NCI-H510A (cell line): ENCODE measurements at places on chromosomes 12 and 14.

GRCh38 chr14:91229743-91230200 is 14.7 kb downstream of the GPR68 start:
- DNase-seq = no peak

- no peak for DNase-seq
Measured at GRCh38 chr14:90579816-90580215, 183.0 kb downstream of the CALM1 start.

GRCh38 chr14:50670196-50670865 is 2.2 kb upstream of the SAV1 start:
- DNase-seq = no peak

DNA sequence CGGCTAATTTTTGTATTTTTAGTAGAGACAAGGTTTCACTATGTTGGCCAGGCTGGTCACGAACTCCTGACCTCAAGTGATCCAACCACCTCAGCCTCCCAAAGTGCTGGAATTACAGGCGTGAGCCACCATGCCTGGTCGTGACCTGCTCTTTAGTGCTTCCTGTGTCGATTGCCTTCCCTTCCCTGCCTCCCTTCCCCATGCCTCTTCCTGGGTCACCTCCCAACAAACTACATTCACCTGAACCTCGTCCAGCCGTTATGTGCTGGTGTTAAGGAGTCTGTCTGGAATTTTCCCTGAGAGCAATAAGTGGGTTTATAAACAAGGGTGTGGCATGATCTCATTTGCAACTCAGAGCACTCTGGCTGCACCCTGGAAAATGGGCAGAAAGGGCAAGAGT is 32.1 kb upstream of the C12orf76 start:
- DNase-seq = no peak

- DNase-seq = no peak
Measured at GRCh38 chr12:98227162-98227561, 288.2 kb upstream of the TMPO start.

- DNase-seq = no peak
Measured at GRCh38 chr14:28676479-28676878, 90.1 kb upstream of the FOXG1 start.

DNA sequence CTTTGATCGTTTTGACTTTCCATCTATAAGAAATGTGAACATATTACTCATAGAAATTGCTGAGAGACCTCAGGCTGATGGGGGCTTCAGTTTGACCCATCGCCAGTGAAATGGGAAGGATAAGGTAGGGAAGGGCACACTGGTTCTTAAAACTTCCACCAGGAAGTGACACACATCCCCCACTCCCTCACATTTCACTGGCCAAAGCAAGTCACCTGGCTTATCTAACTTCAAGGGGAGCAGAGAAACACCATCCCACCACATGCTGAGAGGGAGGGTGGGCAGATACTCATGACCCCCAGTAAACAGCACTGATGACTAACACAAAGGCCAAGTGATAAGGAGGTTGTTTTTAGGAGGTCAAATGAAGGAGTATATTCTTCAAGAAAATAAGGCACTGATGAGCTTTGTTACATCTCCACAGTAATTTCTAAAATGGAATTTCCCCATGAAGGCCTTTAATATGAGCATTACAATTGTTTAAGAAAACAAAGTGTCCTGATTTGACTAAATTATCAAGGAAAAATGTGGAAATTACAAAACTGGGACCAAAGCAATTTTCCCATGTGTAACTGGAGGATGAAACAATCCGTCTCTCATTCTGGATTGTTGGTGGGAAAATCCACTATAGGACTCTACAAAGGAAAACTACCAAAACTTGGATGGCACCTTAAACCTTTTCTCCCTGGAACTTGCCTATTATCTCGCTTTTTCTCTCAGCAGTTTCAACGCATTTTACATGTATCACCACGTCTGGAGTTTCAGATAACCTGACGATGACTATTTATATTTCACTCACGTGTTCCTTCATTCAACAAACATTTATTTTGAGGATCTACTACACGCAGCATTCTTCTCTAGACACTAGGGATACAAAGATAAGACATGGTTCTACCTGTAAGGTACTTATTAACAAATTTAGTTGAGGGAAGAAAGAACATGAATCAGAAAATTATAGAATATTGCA is 91.8 kb upstream of the EEA1 start:
- DNase-seq = no peak

DNA sequence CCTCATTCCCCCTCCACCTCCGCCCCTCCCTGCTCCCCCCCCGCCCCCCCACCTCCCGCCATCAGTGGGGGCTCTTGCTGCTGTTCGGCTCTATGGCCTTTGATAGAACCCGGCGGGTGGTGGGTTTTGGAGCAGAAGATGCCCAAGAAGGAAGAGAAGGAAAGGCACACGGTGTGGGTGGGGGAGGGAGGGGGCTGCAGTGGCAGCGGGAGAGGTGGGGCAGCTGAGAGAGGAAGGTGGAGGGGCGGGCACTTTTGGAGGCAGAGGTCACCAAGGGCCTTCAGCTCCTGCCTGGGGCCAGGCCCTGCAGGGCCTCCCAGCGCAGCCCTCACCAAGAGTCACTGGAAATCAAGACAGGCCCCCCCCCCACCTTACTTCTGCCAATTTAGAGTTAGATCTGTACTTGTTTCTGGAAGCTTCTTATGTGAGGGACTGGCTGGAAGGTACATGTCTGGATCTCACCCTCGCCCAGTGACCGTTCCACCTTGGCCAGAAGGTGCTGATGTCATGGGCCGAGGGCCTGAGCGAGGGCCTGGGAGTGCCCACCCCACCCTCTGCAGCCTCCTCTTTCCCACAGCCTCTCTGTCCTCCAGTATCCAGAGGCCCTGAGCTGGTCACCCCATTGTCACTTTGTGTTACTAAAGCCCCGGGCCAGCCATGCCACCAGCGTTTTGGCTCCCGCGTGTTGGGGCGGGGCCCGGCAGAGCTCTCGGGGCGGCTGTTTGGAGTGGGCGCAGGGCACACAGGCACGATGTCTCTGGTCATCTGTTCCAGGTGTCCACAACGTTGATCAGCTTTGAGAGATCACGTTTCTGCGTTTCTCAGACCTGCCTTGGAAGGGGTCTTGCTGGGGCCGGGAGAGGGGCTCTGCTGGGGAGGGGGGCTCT is 153.9 kb downstream of the KIF26A start:
- DNase-seq = no peak

DNA sequence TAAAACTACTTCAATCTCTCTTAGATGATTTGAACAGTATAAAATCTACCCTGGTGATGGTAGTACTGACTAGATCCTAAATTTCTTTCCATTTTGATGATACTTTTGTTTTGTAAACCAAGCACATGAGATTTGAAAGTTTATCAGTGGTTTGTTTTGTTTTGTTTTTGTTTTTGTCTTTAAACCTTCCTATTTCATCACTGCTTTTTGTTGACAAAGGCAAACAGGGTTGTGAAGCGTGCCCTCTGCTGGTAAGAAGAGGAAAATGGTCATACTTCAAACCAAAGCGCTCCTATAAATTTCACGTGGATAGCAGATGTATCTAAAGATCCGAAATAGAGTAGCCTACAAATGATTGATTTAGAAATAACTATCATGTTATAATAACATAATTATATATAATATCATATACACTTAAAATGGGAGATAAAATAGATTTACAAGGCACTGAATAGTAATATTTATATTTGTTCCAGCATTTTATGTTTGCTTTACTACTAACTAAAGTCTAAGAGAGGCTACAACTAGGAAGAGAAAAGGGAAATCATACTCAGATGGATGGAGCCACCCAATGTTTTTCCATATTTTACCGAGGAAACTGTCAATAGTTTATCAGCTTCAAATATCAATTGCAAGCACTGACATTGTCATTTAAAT is 254.0 kb upstream of the USP15 start:
- DNase-seq = no peak

- DNase-seq = no peak
Measured at GRCh38 chr14:30569903-30570226, 10.9 kb downstream of the G2E3 start.
